ENCODE measurements at places on chromosomes 12 and 14.
A peak's percentile ranks its signal among the peaks of the same experiment; 100 is the strongest.

DNA sequence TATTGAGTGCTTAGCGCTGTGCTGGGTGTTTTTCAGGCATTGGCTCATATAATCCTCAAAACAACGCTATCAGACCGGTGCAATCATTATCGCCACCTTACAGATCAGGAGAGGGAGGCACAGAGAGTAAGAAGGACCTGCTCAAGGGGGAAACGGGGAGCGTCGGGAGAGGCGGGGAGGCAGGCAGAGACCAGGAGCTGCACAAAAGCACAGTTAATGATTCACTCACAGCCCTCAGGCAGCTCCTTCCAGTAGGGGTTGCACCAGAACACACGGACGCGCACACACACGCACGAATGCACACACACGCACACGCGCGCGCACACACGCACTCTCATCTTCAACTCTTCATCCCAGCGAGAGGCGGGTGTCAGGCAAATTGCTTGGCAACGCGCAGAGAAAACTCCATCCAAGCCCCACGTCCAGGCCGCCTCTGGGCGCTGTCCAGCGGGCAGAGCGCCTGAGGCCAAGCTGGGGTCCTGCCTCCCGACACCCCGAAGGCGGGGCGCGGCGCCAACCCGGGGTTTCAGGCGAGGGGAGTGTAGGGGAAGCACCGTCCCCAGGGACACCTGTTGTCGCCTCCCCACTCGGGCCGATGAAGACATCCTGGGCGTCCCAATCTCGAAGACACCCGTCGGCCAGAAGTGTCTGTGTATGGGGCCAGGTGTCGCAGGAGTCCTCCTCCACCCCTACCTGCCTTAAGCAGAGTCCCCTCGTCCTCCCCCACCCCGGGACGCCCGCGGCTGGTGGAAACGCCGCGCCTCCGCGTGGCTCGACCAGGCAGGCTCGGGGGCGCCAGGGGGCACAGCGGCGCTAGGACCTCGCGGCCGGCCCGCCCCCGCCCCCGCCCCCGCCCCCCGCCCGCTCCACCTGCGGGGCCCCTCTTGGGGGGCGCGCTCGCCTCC, 35.5 kb upstream of the STON2 start:
- no peak for DNase-seq

DNA sequence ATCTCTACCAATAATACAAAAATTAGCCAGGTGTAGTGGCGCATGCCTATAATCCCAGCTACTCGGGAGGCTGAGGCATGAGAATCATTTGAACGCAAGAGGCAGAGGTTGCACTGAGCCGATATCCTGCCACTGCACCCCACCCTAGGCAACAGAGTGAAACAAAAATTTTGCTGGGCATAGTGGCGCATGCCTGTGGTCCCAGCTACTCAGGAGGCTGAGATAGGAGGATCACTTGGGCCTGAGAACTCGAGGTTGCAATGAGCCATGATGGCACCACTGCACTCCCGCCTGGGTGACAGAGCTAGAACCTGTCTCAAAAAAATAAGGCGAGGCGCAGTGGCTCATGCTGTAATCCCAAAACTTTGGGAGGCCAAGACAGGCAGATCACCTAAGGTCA, 9.5 kb downstream of the ATXN2 start:
- no peak for DNase-seq

DNA sequence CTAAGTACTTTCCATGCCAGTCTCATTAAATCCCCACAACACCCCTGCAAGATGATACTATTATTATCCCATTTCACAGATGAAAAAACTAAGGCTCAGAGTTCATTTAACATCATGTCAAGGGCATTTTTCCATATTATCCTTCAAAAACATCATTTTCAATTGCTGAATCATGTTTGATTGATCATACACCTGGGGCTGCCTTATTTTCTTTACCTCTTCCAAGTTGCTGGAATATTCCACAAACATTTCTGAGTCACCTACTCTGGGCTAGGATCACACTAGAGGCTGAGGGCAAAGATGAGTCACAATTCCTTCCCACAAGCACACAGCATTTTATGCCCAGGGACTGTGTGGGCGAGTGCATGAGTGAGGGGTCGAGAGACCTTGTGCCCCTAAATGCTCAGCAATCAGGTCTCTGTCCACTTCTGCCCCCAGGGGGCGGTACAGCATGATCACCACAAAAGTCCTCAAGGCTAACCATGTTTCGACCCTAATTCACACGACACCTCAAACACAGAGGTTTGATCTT, 14.1 kb upstream of the TMEM119 start:
- peak; percentile 87 for DNase-seq

GRCh38 chr12:94760786-94761185, 110.4 kb upstream of the TMCC3 start:
- no peak for DNase-seq

GRCh38 chr12:122064025-122064777, 14.4 kb upstream of the MLXIP start:
- peak; percentile 94 for DNase-seq

DNA sequence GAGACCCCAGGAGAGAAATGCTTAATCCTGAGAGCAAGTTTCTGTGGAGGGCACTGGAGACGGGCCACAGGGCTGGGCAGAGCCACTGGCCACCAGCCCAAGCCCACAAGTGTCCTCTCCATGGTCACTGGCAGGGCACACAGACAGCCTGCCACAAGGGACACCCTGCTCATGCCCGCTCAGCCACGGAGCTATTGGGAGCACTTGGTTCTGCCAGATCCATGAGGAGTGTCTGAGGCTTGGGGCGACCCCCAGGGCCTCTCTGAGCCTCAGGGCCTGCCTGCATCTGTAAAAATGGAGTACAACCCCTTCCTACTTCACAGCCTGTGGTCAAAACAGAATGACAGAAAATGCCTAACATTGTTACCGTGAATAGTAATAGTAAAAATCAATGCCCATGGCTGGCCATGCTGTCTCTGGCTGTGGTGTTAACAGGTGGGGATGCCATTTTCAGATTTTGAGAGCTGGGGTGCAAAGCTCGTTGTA, 3.2 kb downstream of the PGF start:
- no peak for DNase-seq

- DNase-seq: peak; percentile 70
These were observed 11.8 kb upstream of the DERA start for GRCh38 chr12:15899282-15899870.
